GM04504 (cell line): ENCODE measurements at places on chromosomes 2 and 18.

GRCh38 chr2:136005462-136006196 is 20.2 kb upstream of the DARS1 start:
- DNase-seq, result no peak

GRCh38 chr18:70384181-70384790 is 95.4 kb downstream of the SOCS6 start:
- peak; percentile 66 for DNase-seq

DNA sequence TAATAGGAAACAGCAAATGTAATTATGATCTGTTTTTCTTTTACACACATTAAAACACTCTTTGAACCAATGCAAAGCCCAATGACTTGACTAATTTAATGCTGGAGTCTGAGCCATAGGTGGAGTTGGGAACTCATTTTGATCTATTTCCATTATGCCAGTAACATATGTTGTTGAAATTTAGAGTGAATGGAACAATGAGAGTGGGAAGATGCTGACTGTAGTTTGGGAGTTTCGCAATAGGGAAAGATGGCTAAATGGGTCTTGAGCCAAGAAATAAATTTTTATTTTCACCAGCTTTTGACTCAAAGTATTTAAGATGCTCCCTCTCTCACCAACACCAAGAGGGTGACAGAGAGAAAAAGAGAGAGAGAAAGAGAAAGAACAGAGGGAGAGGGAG is 246.7 kb downstream of the DLGAP1 start:
- no peak for DNase-seq

- DNase-seq, result no peak
Measured at GRCh38 chr18:67540559-67540958, 24.0 kb upstream of the DSEL start.

DNA sequence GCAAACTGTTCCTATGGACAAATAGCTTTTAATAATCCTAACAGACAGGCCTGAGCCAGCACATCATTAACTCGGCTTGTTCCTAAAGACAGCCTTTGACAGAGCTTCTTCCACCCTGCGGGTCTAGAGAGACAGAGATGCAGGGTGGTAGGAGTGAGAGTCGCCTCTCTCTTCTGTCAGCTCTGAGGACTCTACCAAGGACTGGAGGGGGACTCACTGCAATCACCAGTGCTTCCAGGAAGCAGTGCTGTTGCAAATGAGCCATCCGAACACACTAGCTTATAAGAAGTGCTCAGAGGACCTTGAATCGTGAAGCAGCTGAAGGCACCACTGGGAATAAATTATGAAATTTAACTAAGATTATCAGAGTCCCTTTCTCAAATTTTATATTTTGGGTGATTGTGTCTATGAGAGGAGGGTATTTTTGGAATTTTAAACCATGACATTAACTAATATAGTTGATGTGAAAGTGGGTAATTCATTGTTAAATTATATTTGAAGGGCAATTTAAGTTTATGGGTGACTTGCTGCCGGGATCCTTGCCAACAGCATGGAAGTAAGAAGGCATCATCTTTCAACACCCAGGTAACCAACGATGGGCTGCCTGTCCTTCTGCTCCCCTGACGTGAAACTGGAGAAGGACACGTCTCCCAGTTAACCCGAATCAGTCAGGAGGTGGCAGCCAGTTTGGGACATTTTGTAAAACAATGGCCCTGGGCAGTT is 43.6 kb upstream of the PXDN start:
- DNase-seq, result no peak

DNA sequence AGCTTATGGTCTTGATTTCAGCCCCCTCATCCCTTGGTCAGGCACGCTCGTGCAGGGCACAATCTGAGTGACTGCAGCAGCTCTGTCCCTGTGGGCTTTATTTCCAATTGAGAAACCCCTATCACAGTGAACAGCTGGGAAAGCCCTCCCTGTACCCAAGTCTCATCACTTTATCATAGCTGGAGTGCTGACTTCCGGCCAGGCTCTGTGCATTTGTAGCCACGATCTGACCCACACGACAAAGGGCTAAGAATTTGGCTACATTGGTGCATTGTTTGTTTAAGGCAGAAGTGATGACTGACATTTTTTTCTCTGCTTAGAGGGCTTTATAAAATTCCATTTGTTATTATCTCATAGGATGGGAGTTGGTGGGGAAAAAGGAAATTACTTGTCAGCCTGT is 184.4 kb downstream of the KCNS3 start:
- no peak for DNase-seq

DNA sequence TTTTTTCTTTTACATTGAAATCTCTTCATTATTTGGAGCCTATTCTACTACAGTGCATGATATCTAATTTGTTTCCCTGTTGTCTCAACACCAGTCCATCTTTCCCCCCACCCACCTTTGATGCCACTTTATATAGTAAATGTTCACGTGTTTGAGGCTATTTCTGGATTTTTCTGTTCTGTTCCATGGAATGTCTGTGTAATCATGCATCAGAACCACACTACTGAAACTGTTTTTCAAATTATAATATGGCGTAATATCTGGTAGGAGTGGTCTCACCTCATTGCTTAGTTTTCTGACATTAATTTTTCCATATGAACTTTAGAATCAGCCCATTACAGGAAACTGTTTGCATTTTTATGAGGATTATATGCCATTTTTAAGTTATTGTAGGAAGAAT is 19.1 kb upstream of the NARS1 start:
- no peak for DNase-seq

GRCh38 chr2:42809819-42810120 is 17.4 kb upstream of the HAAO start:
- peak; percentile 56 for DNase-seq

GRCh38 chr2:62150597-62151305 is 45.2 kb upstream of the B3GNT2 start:
- no peak for DNase-seq

DNA sequence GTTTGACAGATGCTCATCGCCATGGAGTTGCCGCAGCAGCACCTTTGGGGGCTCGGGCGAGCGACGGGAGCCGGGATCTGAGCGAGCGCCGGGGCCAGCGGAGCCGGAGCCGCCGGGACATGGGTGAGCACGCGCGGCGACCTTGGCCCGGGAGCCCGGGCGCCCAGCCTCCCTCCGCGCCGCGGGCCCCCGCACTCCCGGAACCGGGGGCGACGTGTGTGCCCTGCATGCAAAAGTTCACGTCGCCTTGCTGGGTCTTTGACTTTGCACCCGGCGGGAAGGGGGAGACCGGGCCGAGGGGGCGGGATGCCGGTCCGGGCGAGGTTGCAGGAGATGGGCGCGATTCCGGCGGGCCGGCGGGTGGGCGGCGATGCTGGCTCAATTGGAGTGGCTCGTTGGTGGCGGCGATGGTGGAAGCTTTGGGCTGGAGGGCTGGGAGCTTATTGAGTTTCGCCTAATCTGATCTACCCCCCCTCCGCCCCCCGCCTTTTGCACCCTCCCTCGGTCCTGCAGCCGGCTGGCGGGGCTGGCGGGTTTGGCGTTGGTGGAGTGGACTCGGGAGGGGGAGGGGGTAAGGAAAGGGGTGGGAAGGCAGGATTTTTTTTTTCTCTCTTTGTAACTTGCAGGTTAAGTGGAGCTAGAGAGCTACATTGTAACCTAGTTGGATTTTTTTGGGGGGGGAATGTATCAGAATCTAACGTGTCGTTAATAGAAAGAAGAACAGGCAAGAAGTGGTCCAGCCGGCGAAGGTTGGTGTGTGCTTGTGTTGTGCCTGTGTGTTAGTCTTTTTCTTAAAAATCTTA is at the start of gene SETBP1:
TSS of gene SETBP1 (plus strand) at position 616 of the 803 bp plus-strand sequence. CDS start 20,459 bp downstream, outside the sequence.
- DNase-seq, result no peak

DNA sequence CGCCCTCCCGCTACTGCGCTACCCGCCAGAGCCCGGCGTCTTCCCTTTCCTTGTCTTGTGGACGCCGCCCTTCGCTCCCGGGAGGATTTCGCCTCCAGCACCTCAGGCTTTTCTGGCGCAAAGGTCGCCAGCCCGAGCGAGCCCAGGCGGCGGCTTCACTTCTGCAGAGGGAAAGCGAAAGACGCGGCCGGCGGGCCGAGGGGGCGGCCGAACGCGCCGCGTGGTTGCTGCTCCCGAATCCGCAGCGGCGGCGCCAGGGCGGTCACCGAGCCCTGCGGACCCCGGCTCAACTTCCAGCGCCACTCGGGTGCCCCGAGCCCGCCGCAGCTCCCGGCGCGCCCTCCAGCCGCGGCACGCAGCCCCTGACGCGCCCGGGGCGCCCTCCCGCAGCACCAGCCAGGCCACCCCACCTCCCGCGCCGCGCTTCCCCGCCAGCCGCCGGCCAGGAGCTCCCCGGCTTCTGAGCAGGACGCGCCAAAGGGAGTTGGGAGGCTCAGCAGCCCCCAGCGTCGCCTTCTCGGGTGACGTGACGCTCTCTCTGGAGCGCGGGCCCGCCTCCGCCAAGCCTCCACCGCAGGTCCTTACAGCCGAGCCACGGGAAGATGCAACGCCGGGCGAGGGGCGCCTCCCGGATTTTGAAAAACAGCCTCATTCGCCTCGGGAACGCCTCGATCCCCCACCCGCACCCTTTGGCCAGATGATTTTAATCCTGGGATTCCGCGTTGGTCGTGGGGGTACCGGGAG is 84.9 kb upstream of the EPB41L3 start:
- no peak for DNase-seq

- no peak for DNase-seq
Measured at GRCh38 chr2:163655667-163656066, 80.1 kb downstream of the FIGN start.

DNA sequence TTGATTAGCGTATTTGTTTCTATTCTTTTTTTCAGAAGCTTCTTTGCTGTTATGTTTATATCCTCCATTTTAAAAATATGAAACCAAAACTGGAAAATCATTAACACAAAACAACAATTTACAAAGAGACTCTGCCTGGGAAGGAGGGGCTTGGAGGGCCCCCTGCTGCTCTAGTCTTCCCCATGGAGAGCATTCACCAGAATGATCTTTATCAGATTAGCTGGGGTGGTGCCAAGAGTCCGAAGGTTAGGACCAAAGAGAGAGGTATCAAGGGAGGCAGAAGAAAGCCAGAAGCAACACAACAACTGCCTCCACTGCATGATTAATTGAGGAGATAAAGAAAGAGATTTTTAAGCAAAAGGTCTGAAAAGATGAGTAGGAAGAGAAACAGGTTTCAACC is 218.6 kb downstream of the IRS1 start:
- no peak for DNase-seq

DNA sequence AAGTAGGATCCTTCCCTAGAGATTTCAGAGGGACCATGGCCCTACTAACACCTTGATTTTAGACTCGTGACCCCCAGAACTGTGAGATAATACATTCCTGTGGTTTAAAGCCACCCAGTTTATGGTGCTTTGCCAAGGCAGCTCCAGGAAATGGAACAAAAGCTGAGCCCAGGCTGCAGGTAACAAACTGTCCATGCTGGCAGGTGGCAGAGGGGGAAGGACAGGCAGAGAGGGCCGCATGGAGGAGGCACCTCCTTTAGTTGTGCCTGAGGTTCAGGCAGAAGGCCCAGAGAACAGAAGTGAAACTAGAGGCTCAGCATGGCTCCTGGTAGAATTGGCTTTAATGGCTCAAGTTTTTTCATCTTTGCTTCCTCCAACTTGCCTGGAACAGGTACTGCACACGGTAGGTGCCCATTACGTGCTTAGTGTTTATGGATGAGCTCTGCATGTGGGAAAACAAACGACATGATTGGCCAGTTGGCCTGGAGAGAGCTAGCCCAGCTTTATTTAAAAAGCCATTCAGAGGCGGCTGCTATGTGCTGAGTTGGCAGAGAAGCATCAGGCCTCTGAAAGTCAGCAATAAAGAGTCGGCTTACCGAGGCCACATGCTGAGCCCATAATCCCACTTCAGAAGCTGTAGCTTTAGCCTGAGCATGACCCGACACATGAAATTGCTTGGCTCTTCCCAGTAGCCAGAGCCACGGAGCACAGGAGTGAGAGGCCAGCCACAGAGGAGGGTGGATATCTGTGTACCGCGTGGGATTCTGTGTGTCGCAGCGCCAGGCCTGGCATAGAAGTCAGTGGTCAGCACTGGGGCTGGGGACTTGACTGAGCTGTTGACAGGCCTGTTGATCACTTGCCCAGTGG is 36.5 kb downstream of the HS1BP3 start:
- DNase-seq, result no peak

- no peak for DNase-seq
Measured at GRCh38 chr18:6557057-6557769, 142.5 kb upstream of the L3MBTL4 start.

- no peak for DNase-seq
Measured at GRCh38 chr2:162210385-162210784, 32.9 kb downstream of the FAP start.

GRCh38 chr18:49521216-49521835 is 34.3 kb upstream of the C18orf32 start:
- no peak for DNase-seq

- DNase-seq, result no peak
Measured at GRCh38 chr2:55357927-55358326, 61.7 kb downstream of the CCDC88A start.

GRCh38 chr2:207766697-207767460 is 2.8 kb downstream of the FZD5 start:
- DNase-seq, result no peak

GRCh38 chr2:68193787-68194372 is 36.2 kb downstream of the PNO1 start:
- no peak for DNase-seq

GRCh38 chr2:19574778-19575260 is 216.4 kb upstream of the OSR1 start:
- DNase-seq, result peak; percentile 82

DNA sequence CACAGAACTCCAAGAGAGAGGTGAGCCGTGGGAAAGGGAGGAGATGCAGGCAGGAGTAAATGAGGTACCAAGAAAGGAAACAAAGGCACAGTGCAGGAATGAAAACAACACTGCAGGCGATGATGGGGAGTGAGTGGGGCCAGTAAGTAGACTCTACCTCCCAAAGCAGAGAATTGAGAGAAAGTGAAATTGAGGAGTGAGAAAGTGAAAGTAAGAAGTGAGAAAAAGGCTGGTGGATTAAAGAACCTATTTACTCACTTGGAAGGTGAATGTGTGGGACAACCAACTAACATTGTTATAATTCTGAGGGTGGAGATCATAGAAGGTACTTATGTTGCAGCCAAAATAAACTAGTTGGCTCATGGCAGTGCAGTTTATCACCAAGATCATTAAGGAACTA is 193.1 kb upstream of the TMEM200C start:
- no peak for DNase-seq

DNA sequence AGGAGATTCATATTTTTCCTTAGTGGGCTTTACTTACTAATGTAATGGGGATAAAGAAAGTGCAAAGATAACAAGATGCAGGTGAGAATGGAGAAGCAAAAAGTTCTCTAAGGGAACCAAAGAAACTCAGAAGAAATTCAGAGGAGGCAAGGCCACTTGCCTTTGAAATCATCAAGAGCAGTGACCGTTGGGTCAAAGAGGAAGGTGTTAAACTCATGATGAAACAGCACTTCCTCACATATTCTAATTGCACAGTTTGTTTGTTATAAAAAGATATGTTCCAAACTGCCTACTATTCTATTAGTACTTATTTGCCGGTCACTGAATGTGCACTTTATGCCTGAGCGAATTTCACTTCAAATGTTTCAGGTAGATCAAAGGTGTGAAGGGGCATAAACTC is 975.1 kb downstream of the BCL11A start:
- DNase-seq, result no peak
